ENCODE measurements at places on chromosomes 5 and 9.

DNA sequence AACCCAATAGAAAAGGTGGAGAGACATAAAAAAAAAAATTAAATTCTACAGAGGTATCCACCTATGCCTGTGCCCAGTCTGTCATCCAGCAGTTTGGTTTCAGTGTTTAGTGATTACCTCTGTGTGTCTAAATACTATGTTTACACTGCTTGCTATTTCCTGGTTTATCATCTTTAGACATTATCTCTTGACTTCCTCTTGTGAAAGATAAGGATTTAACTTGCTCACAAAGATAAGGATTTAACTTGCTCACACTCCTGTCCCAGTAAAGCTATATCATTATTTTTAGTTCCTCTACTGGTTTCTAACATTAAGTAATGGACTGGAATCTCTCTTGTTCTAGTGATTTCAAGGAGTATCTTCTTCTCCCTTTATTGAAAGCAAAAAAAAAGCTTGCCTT is 53.9 kb upstream of the ZFR start:
- DNase-seq: no peak

- no peak for DNase-seq
These were observed 6.3 kb downstream of the TYRP1 start for GRCh38 chr9:12699529-12699928.

- DNase-seq: no peak
These were observed 408.7 kb downstream of the TLE4 start for GRCh38 chr9:79980432-79980831.

DNA sequence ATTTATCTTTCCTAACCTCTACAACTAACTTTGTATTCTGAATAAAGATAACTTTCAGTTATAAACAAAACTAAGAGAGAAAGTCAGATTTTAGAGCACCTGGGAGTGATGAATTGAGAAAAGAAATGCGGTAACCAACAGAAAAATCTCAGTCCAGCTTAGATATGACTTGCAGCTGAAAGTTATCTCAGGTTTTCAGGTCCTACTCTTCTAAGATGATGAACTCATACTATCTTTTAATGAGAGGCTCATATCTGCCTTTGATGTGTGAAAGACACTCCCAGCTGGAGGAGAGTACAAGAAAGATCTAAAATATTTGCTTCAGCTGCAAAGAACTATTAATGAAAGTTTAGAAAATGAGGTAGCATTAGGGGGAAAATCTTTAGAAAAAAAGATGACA is 190.5 kb downstream of the DENND1A start:
- no peak for DNase-seq

DNA sequence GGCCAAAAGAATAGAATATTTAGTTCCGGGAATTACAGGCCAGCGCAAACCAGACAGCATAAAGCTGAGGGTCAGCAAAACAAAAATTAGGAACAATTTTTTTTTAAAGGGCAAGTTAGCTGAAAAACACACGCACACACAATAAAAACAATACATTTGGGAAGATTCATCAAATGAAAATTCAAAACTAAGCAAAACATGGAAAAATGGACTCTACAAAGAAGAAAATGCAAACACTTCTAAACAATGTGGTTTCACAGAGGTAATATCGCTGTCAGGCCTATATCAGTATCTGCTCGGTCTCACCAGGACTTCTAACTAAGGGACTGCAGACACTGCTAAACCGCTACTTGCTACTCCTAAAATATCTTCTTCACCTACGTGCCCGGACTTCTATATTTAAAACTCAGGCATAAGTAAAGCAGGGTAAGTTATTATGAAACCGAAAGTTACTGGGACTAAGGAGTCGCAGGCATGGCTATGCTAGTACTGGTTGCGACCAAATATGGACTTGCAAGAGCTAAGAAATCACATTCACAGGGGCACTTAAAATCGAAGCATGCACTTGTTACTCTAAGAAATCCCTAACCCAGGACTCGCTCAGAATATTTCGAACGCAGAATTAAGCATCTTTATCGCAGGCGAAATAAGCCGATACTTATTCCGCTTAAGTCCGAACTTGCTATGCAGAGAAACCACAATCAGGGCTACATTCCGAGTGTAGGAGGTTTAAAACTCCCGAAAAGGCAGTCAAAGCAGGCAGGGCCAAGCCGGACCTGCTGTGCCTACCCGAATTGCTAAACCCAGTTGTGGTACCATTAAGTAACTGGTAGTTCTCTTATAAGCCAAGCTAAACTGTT is 2.3 kb downstream of the ANXA2R start:
- DNase-seq: peak; percentile 71

DNA sequence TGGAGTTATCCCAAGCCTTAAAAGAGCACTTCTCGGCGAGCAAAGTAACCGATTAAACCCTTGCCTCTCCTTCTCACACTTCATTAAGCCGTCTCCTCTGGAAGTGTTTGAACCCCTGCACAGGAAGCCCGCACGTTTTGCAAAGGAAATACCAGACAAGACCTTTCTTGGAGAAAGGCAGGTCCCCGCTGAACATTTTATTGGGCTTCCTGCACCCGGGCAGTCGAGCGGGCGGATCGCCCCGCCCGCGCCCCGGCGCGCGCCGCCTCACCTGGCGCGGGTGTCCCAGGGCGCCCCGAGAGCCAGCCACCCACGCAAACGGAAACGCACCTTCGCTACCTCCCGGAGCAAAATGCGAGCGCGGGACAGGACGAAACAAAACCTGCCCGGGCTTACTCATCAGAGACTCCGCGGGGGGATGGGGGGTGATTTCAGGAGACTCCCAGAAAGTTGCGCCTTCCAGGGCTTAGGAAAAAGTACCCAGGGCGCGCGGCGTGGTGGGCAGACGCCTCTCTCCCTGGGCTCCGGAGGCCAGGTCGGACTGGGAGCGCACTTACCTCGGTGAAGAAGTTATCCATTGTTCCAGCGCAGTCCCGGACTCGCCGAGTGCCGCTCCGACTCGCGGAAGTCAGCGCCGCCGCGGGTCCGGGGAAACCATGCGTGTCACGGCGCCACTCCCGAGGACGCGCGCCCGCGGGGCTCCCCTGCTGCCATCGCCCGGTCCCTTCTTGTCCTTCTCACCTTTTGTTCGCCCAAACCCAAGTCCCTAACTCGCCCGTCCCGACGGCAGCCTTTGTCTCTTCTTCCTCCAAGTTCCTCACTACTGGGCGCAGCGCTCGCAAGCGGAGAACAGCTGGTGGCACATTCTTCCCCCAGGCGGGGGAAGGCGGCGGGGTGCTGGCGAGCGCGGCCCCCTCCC is 598 bp downstream of the MYO10 start:
- peak; percentile 47 for DNase-seq

- peak; percentile 4 for DNase-seq
These were observed 677.3 kb downstream of the PRELID2 start for GRCh38 chr5:145157841-145158240.

DNA sequence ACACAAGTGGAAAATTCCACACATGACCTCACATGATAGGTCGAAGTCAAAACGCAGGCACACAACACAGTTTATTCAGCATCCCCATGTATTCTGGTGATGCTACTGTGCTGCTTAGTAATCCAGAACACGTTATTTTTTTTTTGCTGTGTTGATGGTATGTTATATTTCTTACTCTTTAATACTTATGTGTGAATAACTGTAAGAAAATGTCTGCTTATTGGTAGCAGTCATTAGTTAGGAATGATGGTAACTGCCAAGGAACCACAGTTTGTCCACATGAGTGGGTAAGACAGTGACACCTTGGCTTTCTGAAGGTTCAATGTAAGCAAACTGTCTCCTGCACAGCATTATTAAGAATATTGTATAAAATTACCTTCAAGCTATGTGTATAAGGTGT is 107.7 kb upstream of the DAPK1 start:
- DNase-seq: no peak

DNA sequence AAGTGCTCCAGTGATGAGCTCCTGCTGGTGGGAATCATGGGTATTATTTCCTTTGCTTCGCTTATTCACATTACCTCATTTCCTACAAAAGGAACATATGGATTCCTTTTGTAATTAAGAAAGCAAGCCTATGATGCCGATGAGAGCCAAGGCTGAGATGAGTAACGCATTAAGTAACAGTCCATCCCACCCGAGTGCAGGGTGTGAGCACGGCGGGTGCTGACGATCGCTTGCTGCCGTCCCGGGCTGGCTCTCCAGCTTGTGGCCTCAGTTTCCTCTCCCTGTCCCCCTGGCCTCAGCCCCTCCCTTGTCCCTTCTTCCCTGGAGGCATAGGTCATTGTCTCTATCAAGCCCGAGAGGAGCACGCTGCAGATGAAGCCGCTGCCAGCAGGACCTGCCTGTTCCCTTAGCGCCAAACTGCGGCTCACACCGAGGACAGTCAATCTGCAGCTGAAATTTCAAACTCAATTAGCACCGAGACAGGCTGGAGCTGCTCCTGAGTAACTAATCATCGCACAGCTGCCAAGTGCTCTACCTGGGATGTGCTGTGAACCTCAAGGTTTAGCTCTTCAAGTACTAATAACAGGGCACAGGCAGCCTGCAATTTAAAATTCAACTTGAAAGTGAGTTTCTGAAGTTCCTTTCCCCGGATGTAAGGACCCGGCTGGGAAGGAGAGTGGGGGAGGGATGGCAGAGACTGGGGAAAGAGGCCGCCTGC is 115.2 kb upstream of the RAPGEF1 start:
- no peak for DNase-seq

DNA sequence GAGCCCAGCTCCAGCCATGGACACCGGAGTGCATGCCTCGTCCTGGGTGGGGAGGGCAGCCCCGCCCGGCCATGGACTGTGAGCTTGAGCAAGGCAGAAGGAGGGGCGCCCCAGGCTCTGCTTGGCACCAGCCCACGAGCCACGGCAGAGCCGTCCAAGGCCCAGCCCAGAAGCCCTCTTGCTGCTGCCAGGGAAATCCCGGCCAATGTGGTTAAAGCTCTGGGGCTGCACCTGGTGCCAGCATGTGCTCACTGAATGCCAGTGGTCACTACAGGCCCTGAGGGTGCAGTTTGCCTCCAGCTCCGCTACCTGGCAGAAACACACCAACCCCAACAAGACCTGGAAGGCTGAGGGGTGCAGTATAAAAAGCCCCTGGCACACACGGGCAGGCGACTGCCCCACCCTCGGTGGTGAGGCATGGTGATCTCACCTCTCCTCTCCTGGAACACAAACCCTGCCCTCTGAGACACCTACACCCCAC is 11.8 kb downstream of the BRD3 start:
- DNase-seq: peak; percentile 65

DNA sequence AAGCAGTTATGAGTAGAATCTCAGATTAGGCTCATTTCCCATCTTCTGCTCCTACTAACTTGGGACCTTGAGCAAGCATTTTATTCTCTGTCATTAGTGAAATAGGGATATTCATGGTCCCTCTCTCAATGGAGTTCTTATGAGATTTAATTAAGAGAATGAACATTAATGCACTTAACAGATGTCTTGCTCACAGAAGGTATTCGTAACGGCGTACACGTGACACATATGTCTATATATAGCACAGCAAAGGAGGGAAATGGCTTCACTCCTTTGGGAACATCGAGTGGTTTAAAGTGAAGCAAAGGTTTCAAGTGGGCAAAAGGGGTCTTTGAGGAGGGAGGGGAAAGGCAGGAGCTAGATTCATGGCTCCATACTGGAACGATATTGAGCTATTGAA is 24.6 kb downstream of the KDM4C start:
- no peak for DNase-seq

- no peak for DNase-seq
These were observed 132.9 kb downstream of the NFIB start for GRCh38 chr9:14180960-14181537.

DNA sequence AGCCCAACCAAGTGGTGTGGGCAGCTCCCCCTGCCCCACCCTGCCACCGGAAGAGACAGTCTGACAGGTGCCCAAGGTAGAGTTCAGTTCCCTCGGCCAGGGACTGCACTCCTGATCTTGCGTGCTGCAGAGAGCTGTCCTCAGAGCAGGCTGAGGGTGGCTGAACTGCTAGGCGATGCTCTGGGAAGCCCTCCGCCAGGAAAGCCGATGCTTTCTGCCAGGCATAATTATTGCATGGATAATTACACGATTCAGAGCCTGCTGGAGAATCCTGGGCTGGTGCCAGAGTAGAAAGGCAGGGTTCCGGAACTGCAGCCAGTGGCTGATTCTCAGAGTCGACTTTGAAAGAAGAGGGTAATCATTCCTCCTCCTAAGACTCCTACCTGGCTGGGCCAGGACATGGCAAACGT is 19.3 kb downstream of the KCNIP1 start:
- DNase-seq: no peak

- DNase-seq: peak; percentile 53
These were observed 39.3 kb downstream of the UBE2D2 start for GRCh38 chr5:139600336-139600949.

GRCh38 chr5:43560128-43560527 is 3.3 kb upstream of the PAIP1 start:
- no peak for DNase-seq

DNA sequence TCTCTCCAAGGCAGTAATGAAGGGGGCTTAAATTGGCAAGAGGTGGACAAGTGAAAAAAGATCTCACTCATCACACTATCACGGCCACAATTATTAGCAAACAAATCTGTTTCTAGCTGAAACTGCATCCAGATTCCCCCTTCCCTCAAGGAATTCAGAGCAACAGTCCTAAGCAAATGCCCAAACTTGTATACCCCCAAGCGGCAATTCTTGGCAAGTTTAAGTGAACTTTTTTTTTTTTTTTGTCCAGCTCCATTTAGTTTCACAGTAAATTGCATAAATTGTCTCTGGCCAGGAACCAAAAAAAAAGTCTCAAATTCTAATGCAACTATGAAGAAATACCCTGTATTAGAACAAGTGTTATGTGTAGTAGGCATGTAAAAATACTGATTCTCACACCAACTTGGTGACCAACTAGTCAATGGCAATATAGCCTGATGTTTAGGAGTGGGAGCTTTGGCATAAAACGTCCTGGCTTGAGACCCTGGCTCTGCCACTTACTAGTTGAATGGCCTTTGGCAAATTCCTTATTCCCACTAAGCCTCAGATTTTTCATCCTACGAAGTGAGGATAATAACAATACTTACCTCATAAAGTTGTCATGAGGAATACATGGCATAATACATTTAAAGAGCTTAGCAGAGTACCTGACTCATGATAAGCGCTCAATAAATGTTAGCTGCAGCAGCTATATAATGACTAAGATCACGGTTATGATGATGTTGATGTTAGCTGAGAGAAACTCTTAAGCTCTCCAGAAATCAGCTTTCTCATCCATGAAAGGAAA is 193.2 kb downstream of the ADAMTSL1 start:
- DNase-seq: no peak

GRCh38 chr5:5079876-5080275 is 60.3 kb upstream of the ADAMTS16 start:
- no peak for DNase-seq

GRCh38 chr9:98022447-98022846 is 34.1 kb upstream of the NANS start:
- no peak for DNase-seq

DNA sequence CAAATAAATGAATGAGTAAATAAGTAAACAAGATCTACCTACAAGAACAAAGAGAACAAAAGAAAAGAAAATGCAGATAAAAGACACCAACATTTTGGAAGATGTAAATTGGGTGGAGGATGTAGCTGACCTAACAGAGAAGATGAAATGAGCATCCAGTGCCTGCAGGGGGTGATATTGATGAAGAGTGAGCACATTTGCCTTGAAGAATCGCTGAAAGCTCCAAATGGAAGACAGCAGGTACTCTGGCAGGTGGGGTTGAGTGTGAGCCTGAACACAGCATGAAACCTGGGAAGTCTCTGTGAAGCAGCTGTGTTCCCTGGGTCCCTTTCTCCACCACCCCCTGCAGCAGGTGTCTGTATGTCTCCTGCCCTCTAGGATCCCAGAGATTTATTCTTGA is 125.6 kb downstream of the NXNL2 start:
- no peak for DNase-seq

Data from hepatic stellate cell (primary cell).